ENCODE measurements at places on chromosomes 6 and 20.

DNA sequence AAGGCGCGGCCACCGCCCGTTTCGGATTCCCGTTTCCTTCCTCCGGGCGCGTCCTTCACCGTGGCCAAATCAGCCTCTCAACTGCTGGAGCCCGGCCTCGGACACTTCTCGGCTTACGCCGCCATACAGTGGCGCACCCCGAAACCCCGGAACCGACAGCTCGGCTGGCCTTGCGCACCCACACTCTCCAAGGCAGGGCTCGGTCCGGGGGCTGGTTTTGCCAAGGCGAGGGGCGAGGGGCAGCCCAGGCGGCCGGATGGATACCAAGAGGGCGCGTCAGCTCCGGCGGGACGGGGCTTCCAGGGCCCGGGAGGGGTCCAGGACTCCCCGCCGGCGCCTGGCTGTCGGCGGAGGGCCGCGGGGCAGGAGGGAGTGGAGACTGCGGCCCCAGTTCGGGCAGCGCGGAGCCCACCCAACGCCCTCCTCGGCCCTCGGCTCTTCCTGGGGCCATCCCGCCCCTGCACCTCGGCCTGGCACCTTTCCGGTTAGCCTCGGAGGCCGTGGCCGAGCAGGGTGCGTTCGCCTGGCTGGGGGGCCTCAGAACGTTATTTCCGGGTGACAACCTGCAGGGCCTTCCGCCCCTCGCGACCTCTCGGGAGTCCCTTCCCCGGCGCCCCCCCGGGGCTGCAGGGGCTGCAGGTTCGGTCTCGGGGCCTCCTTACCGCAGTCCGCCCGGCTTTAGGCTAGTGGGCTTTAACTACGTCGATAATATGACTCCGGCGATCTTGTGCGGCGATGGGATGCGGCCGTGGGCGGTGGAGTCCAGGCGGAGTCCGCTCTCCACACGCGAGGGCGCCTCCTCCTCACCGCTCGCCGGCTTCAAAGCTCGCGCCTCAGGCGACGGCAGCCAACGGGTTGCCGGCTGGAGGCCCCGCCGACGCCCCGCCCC, 697 bp upstream of the CEP43 start:
- DNase-seq: no peak

DNA sequence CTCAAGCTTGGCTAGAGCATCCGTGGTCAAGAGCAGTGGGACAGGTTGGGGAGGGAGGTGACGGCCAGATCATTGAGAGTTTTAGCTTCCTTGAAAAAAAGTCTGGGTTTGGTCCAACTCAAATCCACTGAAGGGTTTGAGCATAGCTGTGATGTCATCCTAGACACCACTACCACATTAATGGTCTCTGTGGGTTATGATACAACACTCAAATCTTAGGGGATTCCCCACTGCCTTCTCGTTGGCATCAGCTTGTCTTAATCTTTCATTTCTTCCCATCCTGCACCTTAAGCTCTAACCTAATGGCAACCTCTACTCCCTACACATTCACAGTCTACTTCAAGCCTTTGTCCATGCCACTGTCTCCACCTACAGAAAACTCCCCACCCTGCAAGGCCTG, 77.3 kb downstream of the BMP6 start:
- DNase-seq: no peak

GRCh38 chr6:129959358-129959930, 58.9 kb upstream of the L3MBTL3 start:
- DNase-seq: no peak

- DNase-seq: no peak
Measured at GRCh38 chr6:110334423-110335180, 23.5 kb downstream of the METTL24 start.

DNA sequence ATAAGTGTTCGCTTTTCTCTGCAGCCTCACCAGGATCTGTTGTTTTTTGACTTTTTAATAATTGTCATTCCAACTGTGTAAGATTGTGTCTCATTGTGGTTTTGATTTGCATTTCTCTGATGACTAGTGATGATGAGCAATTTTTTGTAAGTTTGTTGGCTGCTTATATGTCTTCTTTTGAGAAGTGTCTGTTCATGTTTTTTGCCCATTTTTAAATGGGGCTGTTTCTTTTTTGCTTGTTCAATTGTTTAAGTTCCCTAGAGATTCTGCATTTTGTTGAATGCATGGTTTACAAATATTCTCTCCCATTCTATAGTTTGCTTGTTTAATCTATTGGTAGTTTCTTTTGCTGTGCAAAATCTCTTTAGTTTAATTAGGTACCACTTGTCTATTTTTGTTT, 295.9 kb downstream of the PACRG start:
- no peak for DNase-seq

GRCh38 chr6:118317581-118318563, 230.2 kb upstream of the PLN start:
- DNase-seq: no peak

DNA sequence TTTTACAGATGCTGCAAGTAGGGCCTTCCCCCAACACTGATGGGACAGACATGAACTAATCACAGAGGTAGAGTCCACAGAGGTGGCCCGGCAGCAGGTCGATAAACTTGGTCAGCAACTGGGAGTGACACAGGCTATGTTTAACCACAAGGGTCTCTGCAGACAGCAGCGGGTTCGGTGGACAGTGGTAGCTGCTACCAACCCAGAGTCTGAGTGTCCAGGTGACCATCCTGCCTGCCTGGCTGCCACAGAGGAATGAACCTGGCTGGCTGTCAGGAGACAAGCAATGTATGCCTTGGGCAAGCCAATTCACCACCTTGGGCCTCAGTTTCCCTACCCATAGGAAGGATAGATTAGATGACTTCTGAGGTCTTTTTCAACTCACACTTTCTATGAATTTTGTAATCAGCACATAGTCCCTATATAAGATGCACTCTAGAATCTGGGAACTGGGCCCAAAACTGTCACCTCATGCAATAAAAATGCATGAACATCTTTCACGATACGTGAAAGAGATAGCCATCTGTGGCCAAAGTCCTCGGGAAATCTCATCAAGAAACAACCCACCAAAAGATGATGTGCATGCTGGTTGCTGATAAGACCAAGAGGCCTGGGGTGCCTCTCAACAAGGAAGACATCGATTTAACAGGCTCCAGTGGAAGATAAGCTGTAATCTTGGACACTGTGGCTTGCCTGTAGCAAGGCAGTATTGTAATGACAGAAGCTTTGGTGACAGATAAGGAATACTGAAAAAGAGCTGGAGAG, 30.5 kb downstream of the MDGA1 start:
- no peak for DNase-seq

GRCh38 chr6:2639896-2640295, 110.8 kb downstream of the MYLK4 start:
- DNase-seq: peak; percentile 43

DNA sequence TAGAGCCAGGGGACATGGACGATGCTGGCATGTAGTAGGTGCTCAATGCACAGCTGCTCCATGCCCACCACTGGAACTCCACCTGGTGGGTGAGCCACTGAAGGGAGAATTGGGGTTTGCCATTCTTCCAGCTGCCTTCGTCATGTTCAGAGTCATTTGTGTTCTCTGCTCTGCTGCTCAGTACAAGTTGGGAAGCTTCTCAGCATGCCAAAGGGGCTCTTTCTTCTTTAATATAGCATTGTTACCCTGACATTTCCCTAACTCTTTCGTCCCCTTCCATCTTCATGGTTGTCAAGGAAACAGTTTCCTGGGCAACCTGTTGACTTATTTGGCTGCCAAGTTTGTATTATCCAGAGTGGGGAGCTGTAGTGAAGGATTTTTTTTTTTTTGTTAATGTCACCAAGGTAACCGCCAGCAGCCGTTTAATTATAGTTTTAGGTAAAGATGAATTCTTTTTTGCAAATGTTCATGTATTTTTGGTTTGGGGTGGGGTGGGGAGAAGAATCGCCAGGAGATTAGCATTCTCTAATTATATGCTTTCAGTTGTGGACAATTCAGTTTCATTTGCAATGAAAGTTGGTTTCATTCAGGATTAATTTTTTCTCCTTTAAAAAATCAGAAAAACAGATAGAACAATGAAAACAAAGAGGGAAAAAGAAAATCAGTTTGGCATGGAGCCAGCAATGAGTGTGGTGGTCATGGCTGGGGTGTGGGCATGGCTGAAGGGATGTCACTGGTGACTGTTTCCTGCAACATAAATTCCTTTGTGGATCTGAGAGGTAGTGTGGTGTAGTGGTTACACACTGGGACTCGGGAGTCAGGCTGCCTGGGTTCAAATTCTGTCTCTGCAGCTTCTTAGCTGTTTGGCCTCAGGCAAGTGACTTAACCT, 73.0 kb upstream of the KCNG1 start:
- no peak for DNase-seq

- DNase-seq: no peak
Measured at GRCh38 chr6:69846770-69847491, 19.4 kb upstream of the COL19A1 start.

GRCh38 chr6:41522780-41523548, 23.2 kb upstream of the FOXP4 start:
- DNase-seq: no peak

GRCh38 chr6:19697744-19698290, 139.4 kb upstream of the ID4 start:
- no peak for DNase-seq

- DNase-seq: no peak
Measured at GRCh38 chr6:8860671-8861070, 425.3 kb upstream of the SLC35B3 start.

DNA sequence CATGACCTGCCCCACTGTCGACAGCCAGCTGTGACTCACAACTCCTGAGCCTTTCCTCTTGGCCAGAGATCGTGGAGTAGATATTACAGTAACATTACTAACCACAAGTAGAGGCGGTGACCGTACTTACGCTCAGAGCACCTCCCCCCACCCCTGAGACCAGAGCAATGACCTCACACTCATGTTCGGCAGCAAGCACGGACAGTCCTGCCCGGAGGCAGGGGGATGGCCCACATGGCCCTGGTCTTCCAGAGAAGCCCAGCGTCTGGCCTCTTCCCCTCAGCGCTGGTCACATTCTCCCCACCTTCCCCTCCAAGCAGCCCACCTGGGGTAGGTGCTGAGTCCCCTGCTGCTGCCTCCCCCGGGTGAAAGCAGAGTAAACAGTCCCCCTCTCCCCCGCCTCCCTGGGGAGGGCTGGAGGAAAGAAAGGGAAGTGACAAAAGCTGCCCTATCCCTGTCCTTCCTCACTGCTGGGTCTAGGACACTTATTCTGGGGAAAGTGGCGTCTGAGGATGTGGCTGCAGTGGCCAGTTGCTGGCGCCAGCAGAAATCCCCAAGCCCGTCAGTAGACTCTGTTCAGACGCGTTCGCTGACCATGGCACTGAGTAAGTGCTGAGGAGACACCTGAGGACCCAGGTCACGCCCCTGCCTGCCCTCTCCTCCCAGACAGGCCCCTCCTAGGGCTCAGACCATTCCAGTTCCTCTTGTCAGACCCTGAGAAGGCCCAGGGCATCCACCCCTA, 68.5 kb downstream of the MRPL14 start:
- DNase-seq: peak; percentile 85

GRCh38 chr6:164331026-164331425, 916.5 kb downstream of the QKI start:
- DNase-seq: no peak

GRCh38 chr6:46507426-46507825, 16.2 kb upstream of the RCAN2 start:
- no peak for DNase-seq

DNA sequence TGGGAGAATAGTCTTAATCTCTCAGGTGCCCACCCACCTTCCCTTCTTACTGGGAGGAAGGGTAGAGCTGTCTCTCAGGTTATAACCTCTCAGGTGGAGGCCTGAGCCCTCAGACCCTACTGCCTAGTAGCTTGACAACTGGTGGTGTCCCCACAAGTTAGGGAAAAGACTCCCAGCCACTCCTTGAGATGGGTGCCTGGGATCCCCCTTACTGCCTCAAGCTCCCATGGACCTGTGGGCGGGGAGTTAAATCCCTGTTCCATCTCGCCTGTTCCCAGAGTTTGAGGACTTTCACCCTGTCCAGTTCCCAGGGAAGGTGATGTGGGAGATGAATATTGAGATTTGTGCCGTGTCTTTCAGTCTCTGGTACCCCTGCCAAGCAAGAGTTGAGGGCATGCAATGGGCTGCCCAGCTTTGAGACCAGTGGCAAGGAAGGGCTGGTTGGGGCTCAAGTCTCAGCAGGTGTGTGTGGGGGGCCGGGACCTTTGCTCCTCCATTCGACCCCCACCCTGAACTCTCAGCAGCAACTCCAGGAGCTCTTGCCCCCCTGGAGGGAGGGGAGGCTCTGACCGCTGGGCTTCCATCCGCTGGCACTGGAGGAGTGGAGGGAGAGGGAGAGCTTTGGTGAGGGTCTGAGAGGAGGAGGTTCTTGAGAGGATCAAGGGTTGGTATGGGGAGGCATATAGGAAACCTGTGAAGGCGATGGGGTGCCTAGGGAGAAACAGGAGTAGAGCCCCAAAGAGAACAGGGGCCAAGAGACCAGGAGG, 1.1 kb upstream of the PBX2 start:
- no peak for DNase-seq

GRCh38 chr20:40525351-40525750, 163.7 kb downstream of the MAFB start:
- DNase-seq: no peak

- DNase-seq: peak; percentile 55
Measured at GRCh38 chr20:32585011-32585585, at the start of gene NOL4L. Gene NOL4L, minus strand, starts transcription at chr20:32585333. Its CDS starts 443 bp downstream, at chr20:32584890.

All from right hindlimb (tissue), 1 donor.